ENCODE measurements at places on chromosomes 5 and 9.
A peak's percentile ranks its signal among the peaks of the same experiment; 100 is the strongest.

GRCh38 chr5:155258161-155258560 is 244.6 kb downstream of the KIF4B start:
- no peak for DNase-seq

- DNase-seq, result no peak
These were observed 192.4 kb downstream of the MAST4 start for GRCh38 chr5:66788556-66788955.

GRCh38 chr5:141840280-141840812 is 37.9 kb downstream of the PCDH1 start:
- no peak for DNase-seq

DNA sequence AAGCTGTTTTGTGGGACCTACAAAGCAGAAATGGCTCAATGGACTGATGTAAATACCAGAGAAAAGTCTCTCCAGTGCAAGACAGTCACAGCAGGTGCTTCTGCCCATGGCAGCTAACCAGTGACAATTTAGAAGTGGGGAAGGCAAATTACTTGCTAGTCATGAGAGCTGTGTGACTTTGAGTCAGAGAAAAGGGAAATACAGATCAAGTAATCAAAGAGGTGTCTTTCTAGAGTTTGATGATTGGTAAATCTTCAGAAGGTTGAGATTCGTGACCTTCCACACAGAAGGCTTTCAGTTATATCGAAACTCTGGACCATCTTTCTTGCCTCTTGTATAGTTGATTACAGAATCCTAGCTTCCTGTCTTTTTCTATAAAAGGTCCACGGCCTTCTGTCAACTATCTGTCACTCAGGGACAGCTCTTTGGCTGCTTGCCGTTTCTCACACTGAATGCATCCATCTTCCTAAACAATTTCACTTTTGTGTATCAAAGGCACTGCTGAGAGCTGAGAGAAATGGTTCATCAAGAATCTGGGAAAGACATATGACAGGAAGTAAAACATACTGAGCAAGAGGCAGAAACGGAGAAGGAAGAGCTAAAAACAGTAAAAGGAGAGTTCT is 993.9 kb upstream of the ACO1 start:
- no peak for DNase-seq

DNA sequence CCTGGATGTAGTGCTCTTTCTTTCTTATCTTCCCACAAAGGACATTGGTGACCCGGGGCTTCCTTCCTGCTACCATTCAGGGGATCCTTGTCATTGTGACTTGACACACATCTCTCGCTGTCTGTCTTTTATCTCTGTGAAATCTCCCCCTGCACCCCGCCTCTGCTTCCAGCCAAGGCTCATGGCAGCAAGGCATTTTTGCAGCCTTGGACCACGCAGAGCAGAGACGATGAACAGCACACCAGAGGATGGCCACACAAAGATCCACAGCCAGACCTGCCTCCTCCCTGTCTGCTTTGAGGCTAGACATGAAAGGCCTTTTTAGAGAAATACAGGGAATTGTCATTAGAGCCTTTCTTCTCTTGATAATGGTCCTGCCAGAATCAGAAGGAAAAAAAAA is 549.1 kb downstream of the CDK5RAP2 start:
- DNase-seq, result no peak

DNA sequence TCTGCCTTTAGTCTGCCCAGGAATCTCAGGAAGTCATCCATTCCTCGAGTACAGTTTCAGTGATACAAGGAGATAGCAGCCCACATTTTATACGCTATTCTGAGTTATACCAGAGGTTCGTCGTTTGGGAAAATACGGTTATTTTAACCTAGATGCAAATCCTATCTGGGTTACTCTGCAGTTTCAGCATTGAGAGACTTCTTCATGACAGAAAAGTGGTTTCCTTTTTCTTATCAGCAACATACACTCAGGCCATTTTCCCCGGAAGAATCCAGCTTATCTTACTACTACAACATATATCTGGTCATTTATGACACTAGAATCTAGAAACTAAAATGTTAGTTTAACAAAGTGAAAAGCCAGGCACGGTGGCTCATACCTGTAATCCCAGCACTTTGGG is 83.4 kb upstream of the IQGAP2 start:
- DNase-seq, result no peak

DNA sequence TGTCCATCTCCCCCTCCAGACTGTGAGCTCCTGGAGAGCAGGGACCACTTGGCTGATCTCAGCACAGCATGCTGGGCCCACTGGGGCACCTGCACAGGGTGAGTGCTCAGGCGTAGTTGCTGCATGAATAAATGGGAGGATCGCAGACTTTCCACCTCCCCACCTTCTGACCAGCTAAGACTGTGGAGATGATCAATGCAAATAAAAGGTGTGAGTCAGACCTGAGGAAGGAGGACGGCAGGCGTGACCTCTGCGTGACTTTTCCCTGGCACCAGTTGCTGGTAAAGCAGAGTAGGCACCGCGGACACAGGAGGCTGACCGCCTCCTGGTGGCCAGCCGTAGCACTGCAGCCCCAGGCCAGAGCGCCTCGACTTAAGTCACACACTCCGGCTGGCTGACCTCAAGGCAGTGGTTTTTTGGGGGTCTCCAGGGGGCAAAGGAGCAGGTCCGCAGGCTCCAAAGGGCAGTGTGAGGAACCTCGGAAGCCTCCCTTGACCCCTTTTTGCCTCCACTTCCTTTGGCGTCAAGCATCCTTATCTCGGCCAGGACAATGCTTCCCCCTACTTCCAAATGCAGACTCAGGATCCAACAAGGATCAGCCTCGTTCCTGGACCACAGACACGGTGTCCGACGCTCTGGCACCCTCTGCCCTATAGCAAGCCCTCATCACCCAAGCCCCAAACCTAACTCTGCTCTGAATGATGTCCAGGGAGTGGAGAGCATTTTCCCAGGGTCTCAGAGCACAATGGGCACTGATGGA is 12.7 kb upstream of the TDRD7 start:
- DNase-seq, result peak; percentile 48

DNA sequence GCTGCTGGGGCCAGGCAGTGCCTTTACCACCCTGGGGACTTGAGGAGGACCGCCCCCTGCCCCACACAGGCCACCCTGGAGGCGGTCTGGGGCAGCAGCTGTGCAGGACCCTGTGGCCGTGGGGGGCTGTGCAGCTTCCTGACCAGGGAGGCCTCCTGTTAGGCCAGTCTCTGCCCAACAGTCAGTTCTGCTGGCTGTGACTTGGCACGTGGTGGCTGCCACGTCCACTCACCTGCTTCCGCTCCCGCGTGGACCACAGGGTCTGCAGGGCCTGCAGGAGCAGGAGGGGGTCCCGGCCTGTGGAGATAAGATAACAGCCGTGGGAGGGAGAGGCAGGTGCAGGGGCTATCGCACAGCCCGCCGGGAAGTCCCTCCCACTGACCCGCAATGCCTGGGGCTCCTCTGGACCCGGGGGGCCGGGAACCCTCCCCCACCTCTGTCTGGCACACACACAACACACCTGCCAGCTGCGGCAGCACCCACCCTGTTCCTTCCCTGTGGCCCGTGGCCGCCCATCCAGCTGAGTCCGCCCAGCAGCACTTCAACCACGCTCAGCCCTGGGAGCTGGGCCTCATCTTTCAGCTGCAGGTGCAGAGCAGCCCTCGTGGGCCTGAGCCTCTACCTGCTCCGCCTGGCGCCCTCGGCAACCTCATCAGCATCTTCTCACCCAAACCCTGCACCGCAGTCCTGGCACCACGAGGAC is 39.7 kb downstream of the EXD3 start:
- DNase-seq, result no peak

GRCh38 chr5:53991942-53992341 is 318.4 kb downstream of the ARL15 start:
- DNase-seq, result no peak

DNA sequence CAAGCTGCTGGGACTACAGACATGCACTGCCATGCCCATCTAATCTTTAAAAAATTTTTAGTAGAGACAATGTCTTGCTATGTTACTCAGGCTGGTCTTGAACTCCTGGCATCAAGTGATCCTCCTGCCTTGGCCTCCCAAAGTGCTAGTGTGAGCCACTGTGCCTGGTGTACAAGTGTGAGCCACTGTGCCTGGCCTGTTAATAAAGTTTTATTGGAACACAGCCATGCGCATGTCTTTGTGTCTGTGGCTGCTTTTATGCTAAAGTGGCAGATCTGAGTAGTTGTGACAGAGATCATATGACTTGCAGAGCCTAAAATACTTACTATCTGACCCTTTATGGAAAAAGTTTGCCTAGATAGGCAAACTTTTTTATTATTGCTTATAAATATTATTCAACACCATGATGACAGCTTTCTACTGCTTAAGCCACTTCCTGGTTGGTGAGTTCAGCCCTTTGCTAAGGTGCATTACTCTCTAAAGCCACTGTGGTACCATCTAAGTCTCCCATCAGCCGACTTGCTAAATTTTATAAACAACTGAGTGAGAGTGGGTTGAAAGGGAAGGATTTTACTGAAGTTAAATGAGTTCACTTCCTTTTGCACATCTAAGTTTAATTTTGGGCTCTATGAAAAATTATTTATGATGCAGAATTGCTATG is 133.5 kb downstream of the RASGRF2 start:
- no peak for DNase-seq

GRCh38 chr5:53481887-53482716 is 1.7 kb downstream of the FST start:
- DNase-seq, result no peak
